ENCODE measurements at places on chromosomes 4 and X.

GRCh38 chrX:75156531-75156945, 455 bp upstream of the ABCB7 start:
- DNase-seq: no peak

- no peak for DNase-seq
Observed at GRCh38 chr4:59200992-59201391, 1999.1 kb upstream of the ADGRL3 start.

DNA sequence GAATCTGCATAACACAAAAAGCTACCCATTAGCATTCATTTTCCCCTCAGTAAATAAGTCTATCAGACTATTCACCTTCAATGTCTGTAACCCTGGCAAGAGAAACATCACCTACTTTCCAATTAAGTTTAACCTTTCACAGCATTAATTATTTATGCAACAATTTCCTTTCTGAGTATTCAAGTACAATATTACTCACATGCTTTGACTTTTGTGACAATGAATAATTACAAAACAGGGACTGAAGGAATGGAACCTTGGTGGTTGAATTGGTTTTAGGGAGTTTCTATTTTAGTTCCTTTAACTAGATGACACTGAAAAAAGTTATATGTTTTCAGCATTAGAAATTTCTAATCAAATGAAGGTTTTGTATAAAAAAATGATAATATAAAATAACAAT, 932.3 kb upstream of the EPHA5 start:
- DNase-seq: no peak

GRCh38 chrX:150282953-150283352, 80.2 kb upstream of the MAMLD1 start:
- no peak for DNase-seq

DNA sequence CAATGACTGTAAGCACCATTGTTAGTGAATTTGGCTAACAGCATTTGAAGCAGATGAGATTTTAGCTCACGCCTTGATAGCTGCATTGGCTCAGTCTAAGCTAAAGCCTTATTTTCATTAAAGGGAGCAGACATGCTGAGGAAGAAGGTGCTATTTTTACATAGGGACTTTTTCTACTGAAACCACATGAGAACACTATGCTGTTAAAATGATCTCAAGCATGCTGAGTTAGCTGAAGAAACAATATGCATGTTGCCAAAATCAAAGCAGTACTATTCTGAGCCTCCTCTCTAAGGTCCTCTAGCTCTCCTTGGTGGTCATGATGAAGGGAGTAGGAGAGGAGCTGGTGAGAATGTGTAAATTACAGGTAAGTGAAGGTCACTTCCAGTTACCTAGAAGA, 134.4 kb upstream of the JADE1 start:
- DNase-seq: no peak
